HT-29 (cell line): ENCODE measurements at places on chromosomes 16 and 17.

- no peak for DNase-seq
Observed at GRCh38 chr17:57092171-57092570, 7.1 kb downstream of the AKAP1 start.

GRCh38 chr16:81432937-81433557 lies 11.6 kb upstream of the CMIP start:
- DNase-seq, result no peak

DNA sequence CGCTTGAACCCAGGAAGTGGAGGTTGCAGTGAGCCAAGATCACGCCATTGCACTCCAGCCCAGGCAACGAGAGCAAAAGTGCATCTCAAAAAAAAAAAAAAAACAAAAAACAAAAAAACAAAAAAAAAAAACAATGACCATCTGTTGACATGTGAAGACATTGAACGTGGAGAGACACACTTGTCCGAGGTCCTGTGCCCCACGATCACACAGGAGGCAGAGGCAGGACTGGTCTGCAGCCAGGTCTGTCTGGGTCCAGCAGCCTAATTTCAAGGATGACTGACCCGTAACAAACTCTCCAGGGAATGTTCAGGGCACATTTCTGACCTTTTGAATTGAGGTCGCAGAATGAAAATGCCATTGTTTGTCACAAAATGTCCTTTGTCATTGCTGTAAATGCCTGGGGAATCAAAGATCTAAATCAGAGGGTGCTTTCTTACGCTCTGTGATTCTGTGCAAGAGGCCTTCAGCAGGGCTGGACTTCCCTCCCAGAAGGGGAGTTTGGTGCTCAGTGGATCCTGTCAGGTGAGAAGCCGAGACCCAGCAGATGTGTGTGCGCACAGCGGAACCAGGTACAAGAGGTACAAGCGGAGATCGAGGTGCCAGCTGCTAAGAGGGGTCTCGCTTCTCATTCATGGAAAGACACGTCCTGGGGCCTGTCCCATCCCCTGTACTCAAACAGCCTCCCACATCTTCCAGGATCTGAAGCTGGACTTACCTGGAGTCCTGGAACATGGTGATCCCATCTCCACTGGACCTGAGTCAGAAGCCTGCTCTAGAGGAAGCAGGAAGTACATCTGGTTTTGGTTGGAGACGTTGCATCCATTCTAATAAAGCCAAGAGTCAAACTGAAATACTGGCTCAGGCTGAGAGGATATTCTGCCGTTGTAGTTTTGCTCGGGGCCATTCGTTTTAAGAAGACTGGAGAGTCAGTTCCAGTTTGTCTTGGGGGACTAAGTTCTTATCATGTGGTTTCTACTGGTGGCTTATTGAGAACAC lies 95.8 kb downstream of the IRF8 start:
- no peak for DNase-seq

DNA sequence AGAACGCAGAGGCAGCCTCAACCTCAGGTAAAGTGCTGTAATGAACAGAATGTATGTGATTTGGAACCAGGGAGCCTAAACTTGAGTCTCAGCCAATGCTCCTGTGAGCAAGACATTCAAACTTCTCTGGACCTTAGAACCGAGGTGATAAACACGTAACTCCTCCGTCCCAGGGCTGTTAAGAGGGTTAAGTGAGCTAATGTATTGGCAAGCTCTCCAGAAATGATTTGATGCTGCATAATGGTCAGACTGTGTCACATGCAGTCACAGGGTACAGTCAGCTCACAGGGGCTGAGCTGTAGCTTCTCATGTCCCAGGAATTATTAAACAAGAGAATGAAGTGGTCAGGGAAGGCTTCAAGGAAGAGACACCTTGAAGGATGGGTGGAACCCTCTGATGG lies 10.0 kb upstream of the SLC4A1 start:
- DNase-seq, result no peak

DNA sequence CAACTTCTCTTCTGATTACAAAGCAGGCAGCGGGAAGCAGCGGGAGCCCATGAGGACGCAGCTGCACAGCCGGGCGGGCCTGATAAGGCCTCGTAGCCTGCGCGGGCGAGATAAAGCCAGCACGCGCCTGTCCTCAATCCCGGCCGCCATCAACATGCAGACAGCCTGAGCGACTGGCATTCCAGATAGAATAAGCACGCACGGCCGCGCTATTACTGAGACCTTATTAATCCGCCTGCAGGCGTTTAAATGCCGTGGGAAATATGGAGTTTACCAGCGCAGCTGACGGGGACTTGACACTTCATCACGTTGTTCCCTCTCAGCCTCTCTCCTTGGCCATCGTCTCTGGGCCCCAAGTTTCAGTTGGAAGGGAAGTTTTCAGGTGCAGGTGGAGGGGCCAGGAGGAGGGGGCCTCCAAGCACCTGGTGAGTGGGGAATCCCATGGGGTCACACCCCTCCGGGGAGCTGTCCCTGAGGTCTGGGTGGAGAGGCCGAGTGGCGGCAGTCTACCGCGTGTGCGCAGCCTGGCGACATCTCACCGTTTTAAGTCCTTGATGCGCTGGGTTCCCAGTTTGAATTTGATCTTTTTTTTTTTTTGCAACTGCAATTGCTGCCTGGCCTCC lies 27.3 kb upstream of the CBFA2T3 start:
- no peak for DNase-seq

DNA sequence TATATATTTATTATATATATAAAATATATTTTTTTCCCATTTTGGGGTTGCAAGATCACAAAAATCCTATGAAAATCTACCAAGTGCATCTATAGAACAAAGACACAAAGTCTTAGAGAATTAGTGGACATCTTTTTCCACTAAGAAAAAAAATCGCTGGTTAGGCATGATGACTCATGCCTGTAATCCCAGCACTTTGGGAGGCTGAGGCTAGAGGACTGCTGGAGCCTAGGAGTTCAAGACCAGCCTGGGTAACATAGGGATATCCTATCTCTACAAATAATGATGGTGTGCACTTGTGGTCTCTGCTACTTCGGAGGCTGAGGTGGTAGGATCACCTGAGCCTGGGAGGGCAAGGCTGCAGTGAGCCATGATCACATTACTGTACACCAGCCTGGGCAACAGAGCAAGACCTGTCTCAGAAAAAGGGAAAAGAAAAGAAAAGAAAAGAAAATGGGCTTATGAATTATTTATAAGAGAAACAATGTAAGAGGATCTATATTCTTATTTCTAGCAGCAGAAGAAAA lies 185.1 kb upstream of the PSMD7 start:
- DNase-seq, result no peak
